NCI-H1105 (cell line): ENCODE measurements at places on chromosomes 12 and 14.

GRCh38 chr12:105744371-105745058, 394.2 kb downstream of the NUAK1 start:
- DNase-seq = no peak

DNA sequence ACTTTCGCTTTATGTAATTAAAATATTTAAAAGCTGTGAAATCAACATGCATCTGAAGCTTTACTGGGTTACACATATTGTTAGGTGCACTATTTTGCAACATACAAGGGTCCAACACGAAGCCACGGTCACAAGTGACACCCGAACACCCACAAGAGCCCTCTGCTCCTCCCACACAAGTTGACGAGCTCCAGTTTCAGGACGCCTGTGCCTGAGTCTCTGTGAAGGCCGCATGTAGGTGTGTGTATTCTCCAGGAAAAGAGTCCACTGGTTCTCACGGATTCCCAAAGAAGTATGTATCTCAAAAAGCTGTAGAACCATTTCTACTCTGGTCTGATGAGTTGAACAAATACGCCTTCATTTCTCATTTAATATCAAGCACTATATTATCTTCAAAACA, 12.0 kb downstream of the SLC15A4 start:
- no peak for DNase-seq

DNA sequence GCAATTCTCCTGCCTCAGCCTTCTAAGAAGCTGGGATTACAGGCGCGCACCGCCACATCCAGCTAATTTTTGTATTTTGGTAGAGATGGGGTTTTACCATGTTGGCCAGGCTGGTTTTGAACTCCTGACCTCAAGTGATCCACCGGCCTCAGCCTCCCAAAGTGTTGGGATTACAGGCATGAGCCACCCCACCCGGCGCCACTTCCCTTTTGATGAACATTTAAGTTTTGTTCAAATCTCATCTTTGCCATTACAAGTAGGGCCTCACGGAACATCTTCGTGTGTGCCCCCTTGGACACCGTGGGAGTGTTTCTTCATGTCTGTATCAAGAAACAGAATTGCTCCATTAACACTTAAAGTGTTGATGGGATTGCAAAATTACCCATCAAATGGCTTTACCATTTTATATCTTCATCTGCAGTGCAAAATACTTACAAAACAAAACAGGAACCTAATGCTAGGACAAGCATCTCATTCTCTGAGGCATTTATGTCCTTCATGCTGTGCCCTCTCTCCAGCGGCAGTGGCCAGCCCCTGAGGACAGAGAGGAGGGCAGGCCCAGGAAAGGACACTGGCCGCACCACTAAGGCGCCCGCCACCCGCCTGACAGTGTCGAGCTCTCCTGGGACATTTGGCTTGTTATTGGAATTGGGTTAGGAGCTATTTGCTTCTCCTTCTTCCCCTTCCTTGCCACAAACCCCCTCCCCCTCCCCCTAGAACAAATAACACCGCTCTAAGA, 61.7 kb downstream of the RFX4 start:
- DNase-seq = no peak

- no peak for DNase-seq
Measured at GRCh38 chr14:100441271-100441947, 118.3 kb downstream of the SLC25A47 start.

DNA sequence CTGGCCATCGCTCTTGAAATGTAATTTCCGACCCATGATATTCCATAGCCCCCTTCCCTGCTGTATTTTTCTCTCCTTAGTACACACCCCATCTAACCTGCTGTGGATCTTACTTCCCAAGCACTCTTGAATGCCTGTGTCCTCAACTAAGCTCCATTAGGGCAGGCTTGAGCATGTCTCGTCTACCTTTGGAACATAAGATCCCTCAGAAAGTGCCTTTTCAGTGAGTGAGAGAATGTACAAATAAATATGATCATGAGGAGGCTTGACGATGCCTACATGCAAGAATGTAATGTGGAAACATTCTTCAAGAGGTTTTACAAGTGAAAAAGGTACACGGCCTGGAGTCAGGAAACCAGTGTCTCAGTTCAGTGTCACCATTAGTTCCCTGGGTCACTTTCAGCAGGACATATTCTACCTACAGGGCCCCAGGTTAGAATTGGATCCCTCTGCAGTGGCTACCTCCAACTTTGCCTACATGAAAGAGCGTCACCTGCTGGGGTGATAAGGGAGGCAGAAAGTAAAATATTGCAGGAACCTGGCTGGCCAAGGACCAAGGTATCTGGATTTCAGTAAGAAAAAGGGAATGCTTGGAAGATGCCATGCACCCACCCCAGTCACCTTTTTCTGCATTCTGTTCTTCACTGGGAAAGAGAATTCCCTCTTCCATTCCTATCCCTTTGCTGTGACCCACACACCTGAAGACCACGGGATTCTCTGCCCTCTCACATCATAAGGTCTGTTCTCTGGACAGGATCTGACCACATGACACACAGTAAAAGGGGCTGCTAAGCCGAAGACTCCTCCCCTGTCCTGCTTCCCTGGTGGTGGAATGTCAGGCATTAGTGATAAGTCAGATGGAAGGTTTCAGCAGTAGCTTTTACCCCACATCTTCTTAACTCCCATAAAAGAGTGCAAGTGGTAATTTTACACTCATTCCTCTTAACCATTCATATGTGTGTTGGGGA, 24.6 kb upstream of the SERPINA1 start:
- no peak for DNase-seq

DNA sequence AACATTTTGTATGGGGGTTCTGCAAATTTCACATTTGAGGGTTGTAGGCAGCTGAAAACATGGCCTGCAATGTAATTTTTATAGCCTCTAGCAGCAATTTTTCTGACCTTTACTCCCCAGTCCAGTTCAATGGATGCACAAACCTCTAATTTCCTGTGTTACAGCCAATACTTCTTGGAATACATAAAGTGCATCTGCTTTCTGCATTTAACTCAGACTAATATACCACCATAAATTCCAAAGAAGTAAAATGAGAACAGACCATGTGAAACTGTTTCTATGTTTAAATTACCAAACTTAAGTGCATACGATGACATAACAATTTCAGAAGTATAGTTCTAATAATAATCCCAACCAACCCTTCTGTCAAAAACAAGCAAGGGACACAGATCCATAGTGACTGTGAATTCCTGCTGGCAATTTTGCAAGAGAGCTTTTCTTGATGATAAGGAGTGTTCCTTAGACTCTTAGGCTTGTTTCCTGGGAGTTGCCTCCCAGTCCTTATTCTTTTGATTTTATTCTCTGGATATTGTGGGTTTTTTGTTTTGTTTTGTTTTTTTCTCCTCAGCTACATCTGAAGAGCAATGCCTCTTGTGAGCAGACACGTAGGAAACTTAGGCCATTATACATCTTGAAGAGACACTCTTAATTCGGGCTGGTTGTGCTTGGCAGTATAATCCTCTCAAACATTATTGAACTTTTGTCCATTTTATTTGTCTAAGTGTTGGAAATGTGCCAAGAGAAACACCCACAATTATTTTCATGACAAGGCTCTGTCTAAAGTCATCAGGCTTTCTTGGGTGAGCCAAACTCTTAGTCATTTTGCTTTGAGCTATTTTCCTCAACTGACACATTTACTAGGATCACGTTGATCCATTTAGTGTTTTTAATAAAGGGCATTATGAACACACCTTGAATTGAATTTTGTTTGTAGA, 51.3 kb upstream of the RERGL start:
- peak; percentile 56 for DNase-seq

DNA sequence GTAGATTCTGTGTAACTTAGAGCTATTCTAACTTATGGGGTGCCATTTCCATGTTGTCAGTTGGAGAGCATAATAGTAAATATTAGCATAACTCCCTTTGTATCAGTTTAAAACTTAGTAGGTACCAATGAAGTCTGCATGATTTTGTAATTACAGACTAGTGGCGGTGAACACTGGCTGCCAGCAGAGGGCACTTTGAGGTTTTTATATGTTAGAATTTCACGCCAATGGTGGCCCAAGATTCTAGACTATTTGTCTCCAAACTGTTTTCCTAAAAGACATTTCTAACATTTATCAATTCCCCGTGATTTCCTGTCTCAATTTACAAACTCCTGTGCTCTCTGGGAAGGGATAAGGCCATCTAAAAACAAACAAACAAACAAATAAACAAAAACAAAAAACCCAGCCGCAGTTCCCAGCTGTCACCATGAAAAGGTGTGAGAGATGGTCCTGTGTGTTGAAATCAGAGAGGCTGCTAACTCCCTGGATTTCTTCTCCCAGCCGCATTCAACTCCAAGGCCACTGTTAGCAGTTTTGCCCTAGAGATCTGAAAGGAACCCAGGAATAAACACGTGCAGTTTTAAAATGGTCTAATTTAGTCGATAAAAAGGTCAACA, 57.6 kb downstream of the BRMS1L start:
- no peak for DNase-seq

DNA sequence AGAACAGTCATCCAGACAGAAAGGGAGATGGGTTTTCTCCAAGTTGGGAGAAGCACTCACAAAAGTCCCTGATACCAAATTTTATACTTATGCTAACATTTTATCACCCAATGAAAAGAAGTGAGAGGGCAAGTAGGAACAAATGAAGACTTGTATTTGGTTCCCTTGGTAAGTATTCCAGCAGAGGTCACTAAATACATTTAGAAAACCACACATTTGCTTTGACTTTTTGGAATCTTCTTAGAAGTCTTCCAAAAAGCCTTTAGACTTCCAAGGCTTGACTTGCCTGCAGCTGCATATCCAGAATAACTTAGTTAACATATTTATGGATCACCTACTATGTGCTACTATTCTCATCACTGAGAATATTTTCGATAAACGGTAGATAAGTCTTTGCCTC, 3.1 kb upstream of the GYS2 start:
- DNase-seq = no peak

GRCh38 chr14:49363821-49364751, 222.1 kb downstream of the RPS29 start:
- DNase-seq = no peak

DNA sequence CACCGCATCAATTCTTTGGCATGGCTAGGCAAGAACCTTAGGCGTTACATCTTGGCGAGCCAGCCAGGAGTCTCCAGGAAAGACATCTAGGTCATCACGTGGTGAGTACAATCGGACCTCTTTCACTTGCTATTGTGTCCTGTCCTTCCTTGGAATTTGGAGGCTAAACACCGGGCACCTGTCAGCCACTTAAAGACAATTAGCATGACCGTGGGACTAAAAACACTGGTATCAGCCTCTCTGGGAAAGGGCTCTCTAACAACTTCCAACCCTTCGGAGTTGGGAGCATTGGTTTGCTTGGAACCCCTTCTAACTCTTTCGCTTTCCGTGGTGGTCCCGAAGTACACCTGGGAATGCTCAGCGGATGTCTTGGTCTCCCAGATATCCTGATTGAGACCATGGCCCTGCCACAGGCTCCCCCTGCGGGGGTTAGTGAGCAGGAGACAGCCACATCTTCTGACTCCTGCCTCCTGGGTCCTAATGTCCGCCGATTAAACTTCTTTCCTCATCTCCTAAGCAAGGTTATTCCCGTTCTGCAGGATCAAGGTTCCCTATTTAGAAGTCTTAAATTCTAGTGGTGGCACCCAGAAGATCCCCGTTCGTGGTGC, 971.7 kb downstream of the FSCB start:
- no peak for DNase-seq

- DNase-seq = no peak
Measured at GRCh38 chr12:67921286-67921685, 68.0 kb upstream of the IFNG-AS1 start.

- DNase-seq = no peak
Measured at GRCh38 chr12:108302403-108303311, 36.5 kb downstream of the CMKLR1 start.

DNA sequence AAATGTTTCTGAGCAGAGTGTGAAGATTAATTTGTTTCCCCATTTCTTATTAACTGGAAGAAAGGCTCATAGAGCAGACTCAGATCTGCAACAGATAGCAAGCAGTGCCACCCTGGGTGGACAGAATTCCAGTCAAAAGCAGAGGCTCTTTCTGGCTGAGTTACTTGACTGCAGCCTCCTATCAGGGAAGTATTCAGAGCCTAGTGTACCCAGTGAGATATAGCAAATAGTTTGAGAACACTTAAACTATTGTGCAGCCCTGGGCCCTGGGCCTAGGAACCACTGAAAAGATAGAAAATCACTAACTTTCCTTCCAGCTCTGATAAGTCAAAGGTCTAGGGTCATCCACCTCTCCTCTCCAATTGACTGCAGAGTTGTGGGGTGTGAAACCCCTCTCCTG, 11.2 kb upstream of the AQP2 start:
- DNase-seq = no peak

DNA sequence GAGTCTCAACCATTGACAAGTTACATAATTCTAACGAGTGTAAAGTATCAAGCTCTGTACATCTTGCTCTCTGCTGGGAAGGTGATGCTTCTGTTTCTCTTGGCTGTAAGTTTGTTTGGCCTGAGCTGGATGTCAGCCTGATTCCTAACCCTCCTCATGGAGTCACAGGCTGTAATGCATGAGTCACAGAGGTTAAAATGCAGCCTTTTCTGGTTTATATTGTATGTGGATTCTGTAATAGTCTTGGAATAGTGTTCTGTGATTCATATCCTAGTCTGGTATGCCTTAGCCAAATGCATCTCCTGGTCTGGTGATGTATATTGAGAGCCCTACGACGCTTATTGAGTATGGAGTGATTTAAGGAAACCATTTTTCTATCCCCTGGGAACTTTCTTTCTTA, 104.5 kb upstream of the FRMD6 start:
- DNase-seq = no peak

- DNase-seq = no peak
Measured at GRCh38 chr12:7937833-7938506, 2.0 kb upstream of the SLC2A3 start.

DNA sequence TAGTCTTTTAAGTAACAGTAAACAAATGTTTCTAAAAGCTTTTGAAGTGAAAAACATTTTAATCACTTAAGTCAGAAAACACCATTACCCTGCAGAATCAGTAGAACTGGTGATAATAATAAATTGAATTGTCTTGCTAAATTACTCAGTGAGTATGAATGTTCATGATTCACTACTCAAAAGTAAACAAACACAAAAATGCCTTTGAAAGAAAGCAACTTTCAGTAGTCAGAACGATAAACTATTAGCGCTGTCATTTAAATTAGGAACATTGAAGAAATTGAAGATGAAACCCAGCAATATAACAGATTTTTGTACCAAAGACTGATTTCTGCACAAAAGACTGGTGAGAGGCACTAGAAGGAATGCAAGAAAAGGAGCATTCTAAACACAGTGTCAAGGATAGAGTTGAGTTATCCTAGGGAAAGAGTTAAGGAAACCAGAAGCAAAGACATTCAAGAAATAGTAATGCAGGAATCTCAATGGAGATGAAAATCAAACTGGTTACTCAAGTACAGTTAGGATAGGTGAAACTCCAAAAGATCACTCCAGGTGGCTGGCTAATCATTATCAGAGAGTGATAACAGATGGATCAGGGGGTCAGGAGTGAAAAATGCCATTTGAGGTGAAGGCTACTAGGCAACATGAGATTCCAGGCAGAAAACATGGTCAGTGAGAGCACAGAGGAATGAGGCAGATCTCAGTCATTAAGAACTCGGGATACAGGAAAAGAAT, 77.4 kb upstream of the ALG10 start:
- no peak for DNase-seq

GRCh38 chr12:132638541-132639408, 20.2 kb downstream of the P2RX2 start:
- DNase-seq = no peak

- DNase-seq = no peak
Measured at GRCh38 chr12:125289970-125290369, 224.7 kb downstream of the AACS start.
